HAP-1 (cell line): ENCODE measurements at places on chromosomes 11 and 22.

DNA sequence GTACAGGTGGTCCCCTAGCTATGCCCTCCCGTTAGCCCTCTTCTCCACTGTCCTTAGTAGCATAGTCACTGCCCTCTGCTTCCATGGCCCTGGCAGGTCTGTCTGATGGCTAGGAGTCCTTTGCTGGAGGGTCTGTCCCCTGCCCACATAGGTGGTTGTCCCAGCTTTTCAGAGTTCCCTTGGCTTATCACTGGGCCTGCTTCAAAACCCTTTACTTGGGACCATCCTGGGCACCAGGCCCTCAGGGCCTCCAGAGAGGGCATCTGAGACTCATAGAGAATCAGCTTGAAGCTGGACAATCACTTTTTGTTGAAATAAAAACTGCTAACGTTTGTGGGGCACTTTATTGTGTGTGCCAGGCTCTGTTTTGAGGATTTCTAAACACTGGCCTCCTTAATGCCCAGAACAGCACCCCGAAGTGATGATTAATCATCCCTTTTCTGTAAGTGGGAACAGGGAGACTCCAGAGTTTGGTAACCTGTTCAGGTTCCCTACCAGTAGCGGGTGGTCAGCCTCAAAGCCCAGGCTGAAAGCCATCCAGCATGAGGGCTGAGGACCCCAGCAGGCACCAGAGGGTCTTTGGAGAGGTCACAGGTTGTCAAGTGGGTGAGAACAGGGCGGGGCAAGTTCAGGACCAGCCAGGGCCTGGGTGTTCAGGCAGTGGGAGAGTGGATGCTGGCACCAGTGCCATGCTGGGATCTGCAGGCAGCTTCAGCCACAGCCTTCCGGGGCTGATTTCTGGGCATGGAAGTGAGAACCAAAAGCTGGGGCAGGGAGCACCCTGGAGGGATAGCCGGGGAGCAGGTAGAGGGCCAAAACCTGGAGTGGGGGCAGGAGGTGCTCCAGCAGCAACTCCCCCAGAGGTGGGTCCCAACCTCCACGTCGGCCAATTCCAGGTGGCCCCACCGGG lies 495 bp upstream of the KCNK4 start:
- DNase-seq: no peak

GRCh38 chr11:12043959-12044791 lies 35.7 kb upstream of the DKK3 start:
- peak; percentile 68 for DNase-seq

- DNase-seq: no peak
Measured at GRCh38 chr22:36727110-36727509, 23.6 kb upstream of the CACNG2 start.

DNA sequence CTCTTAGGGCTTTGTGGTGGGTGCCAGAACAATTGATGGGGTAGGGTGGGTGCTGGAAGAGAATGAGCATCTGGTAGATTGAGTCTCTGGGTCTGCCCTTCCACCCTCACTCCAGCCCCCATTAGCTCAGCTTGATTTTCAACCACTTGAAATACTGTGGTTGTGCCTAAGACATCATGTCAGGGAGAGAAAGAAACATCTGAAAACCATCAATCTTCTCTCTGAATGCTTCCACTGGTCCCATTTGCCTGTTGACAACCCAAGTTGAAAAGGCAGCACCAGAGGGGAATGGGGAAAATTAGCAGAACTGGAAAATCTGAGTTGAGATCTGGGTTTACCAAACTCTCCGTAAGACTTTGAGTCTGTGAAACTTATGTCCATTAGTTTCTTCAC lies 26.1 kb downstream of the CD44 start:
- no peak for DNase-seq

DNA sequence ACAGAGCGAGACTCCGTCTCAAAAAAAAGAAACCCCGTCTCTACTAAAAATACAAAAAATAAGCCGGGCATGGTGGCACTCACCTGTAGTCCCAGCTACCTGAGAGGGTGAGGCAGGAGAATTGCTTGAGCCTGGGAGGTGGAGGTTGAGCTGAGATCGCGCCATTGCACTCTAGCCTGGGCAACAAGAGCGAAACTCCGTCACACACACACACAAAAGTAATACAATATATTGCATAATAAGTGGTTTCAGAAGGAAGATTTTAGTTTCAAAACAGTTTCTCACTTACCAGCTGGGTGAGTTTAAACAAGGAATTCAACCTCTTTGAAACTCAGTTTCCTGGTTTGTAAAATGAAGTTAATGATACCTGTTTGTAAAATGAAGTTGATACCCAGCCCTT lies 32.7 kb upstream of the HTR3A start:
- no peak for DNase-seq

DNA sequence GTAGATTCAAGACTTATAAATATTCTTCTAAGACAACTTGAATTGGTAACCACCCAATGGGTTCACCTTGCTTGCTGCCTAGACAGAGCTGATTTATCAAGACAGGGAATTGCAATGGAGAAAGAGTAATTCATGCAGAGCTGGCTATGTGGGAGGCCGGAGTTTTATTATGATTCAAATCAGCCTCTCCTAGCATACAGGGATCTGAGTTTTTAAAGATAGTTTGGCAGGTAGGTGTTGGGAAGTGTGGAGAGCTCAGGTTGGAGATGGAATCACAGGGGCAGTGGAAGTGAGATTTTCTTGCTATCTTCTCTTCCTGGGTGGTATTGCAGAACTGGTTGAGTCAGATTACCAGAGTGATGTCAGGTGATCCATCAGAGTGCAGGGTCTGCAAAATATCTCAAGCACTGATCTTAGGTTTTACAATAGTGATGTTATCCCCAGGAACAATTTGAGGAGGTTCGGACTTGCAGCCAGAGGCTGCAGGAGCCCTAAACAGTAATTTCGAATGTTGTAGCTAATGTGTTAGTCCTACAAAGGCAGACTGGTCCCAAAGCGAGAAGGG lies 1448.6 kb upstream of the RAG2 start:
- no peak for DNase-seq

- DNase-seq: no peak
Measured at GRCh38 chr22:37893583-37893983, 12.5 kb upstream of the MICALL1 start.

DNA sequence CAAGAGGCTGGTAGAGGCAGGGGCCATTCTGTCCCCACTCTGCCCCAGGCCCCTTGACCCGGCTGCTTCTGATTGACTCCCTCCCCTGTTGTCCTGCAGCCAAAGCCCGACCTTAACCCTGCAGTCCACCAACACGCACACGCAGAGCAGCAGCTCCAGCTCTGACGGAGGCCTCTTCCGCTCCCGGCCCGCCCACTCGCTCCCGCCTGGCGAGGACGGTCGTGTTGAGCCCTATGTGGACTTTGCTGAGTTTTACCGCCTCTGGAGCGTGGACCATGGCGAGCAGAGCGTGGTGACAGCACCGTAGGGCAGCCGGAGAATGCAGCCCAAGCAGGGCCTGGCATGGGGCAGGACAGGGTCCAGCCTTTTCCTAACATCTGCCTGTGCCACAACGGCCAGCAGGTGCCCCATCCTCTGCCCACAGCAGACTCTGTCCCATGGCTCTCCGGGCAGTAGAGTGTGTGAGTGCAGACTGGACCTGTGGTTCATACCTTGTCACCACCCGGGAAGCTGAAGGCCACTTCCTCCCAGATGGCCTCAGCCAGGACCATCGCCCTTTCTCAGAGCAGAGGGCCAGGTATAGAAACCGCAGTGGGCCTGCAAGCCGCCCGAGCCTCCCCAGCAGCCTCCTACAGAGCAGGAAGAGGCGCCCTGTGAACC lies 26.8 kb upstream of the MGAT3 start:
- no peak for DNase-seq

DNA sequence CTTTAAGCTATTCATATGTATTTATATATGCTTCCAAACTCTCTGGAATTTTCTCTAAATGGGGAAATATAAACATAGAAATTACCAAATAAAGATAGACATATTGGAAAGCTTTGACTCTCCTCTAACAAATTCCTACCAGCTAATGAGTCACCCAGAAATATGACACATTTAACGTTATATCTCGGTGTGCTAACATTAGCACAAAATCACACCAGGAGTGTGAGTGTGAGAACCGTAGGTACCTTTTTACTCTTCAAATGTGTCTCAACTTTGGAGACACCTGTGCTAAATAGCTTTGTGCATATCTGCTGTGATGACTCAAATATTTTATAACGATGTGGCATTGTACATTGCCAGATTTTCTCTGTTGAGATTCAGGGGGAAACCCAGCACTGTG lies 714.4 kb downstream of the METTL15 start:
- no peak for DNase-seq

DNA sequence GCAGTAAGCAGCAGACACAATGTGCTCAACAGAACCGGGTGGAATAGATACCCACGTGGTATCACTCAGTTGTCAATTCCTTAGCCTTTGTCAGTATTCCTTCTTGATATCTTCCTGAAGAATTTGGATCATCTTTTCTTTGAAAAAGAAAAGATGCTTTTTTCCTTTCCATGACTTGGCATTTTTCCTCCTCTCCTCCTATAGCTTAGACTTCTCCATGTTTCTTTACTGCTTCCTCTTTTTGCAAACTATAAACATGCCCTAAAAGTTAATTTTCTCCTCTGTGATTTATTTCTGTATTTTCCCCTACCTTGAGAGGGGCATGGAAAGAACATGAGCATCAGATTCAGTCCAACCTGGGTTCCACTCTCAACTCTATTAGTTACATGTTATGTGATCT lies 11.7 kb downstream of the CBLIF start:
- no peak for DNase-seq

DNA sequence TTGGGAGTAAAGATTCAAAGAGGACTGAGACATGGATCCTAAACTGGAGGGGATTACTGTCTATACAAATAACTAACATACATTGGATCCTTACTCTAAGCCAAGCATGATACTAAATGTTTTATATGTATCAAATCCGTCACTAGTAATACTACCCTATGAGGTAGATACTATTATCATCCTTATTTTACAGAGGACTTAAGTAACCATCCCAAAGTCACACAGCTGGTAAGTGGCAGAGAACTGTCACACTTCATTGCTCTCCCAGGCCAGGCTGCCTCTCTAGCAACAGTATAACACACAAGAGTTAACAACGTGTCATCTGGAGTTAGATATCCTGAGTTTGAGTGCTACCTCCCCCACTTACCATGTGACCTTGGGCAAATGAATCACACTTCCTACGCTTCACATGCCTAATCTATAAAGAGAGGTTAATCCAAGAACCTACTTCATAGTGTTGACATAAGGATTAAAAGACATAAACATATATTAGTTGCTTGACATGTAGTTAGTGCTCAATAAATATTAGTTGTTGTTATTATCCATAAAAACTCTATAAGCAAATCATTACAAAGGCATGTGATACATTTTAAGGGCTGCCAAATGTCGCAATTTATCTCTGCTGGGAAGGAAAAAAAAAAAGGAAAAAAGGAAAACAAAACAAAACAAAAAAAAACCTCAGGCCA lies 33.8 kb upstream of the SPON1 start:
- DNase-seq: no peak

- DNase-seq: no peak
Measured at GRCh38 chr11:78420796-78421209, 3.2 kb upstream of the GAB2 start.

GRCh38 chr11:64040684-64041322 lies 5.1 kb downstream of the FLRT1 start:
- DNase-seq: peak; percentile 25

GRCh38 chr22:27462190-27462589 lies 339.4 kb downstream of the MN1 start:
- DNase-seq: peak; percentile 59

DNA sequence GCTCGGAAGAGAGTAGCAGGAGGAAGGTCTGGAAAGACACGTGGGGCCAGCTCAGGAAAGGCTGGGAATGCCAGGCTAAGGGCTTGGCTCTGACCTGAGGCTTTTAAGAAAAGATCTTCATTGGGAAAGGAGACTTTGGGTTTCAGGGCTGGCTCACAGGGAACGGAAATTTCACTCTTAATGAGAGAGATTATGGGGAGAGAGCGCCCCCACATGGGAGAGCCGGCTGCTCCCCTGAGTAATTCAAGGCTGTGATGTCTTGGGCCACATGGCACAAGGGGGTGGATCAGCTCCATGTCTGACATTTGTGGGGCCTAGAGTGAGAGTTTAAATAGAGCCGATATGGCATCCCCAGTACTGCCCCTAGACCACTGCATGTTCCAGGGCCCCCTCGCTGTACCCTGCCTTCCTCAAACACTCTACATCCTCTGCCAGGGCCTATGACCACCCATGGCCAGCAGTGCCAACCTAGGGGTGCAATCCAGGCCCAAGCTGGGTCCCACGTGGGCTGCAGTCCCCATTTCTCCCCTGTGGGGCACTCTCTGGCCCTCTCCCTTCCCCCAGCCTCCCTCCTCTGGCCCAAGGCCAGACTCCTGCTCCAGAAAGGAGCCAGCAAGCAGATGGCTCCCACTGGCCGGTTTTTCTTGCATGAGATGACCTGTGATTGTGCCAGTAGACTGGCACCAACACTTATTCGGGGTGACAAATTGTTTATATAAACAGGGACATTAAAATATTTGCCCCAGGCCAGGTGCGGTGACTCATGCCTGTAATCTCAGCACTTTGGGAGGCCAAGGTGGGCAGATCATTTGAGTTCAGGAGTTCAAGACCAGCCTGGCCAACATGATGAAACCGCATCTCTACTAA lies 75.2 kb downstream of the ISX start:
- DNase-seq: no peak

GRCh38 chr11:45905095-45905494 lies 2.0 kb downstream of the FREY1 start:
- DNase-seq: no peak

GRCh38 chr11:65658174-65659021 lies 4.3 kb downstream of the RELA start:
- DNase-seq: no peak

DNA sequence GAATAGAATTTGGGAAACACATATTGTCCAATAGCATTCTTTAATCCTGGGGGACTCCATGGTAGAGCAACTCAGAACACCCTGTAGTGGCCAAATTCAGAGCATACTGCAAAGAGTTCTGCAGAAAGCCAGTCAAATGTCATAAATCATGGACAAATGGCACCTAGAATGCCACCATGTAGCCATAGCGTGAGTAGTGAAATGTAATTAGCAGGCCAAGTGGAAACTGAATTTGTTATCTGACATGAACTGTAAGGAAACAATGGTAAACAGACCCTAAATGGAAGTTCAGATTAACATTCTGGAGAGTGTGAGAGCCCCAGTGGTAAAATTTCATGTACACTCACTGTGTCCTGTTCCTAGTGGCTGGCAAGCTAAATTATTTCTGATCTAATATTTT lies 7.0 kb upstream of the PRSS23 start:
- no peak for DNase-seq

- peak; percentile 11 for DNase-seq
Measured at GRCh38 chr22:41048791-41049717, 43.3 kb upstream of the EP300 start.

DNA sequence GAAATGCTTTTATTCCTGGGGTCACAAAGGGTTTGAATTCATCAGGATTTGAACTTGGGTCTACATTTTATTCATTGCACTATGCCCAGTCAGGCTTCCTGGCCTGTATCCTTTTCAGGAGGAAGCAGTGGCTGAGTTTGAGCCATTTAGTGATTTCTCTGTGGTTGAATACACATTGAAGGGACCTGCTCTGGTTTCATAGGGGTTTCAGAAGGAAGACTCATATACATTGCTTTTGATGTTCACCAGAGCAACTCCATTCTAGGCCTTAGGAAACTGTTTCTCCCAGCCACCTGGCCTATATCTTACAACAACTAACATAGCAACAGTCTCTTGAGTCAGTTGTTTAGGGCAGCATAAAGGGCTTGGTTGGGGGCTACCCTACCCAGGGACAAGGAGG lies 165.7 kb downstream of the INSC start:
- DNase-seq: no peak
